Inflammatory macrophage (primary cell): ENCODE measurements at places on chromosomes 4 and X.

- DNase-seq = no peak
These were observed 763.5 kb upstream of the FRG1 start for GRCh38 chr4:189177130-189177529.

GRCh38 chr4:127364911-127365310 is 267.8 kb upstream of the INTU start:
- no peak for DNase-seq

DNA sequence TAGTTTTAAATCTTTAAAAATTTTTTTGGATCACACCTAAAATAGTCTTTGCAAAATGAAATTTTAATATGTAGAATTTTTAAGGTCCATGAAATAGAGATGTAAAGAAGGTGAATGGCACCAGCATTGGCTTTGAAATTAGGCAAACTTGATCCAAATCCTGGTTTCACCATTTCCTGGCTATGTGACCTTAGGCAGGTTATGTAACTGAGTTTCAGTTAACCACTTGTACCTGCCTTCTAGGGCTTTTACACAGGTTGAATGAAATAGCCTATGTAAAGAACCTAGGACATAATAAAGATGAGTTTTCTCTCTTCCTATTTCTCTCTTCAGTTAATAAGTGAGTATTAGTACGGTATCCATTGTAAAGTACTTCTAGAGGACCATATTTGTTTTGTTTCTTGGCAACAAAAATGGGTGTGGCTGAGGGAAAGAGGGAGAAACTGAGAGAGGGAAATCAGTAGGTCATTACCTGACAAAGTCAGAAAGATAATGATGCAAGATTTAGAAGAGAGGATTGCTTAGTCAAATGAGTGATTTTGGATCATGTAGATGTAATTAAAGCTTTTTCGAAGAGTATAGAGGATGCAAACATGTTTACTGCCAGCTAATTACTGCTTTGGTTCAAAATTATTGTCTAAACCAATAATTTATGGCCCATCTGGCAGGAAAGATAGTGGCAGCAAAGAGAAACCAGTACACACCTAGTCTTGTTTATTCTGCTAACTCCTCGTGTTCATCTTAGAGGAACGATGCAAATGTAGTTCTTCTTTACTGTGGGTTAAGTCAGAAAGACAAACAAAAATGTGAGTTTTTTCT is 81.9 kb downstream of the PDLIM5 start:
- DNase-seq = no peak

GRCh38 chrX:141903400-141904155 is at the start of gene MAGEC1:
TSS of gene MAGEC1 (plus strand) at chrX:141903894. CDS start at chrX:141905073, 1,179 bp downstream.
- DNase-seq = no peak

DNA sequence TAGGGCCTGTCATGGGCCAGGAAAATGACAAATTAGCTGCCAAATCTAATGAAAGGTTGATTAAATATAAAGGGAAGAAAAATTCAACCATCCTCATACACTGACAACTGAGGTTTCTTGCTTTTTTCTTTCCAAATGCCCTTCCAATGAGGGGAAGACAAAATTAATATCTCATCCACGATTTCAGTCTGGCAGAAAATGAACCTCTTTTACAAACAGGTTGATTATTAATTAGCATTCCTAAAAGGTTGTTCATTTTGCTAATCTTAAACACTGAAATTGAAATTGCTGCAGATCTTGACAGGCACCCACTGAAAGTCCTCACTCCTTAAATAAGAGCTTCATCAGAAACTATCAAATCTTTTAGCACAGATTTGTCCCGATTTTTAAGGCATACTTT is 45.5 kb downstream of the NPFFR2 start:
- DNase-seq = no peak

DNA sequence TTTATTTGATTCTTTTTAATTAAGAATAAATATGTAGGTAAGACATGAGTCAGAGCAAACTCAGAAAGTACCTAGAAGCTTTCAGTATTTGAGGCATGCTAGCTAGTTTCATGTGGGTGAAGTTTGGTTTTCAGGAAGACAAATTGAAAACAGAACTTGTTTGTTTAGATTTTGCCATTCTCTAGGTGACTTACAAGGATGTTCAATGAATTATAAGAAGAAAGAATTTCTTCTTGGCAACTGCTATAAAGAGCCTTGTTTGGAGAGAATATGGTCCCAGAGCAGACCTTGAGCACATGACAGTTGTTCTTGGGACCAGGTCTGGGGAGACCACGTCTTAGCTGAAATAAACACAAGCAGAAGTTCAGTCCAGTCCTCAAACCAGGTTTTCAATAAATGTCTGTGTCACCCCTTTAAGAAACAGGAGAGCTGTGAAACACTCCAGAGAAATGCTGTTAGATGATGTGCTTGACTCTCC is 38.0 kb upstream of the IL21 start:
- DNase-seq = no peak

DNA sequence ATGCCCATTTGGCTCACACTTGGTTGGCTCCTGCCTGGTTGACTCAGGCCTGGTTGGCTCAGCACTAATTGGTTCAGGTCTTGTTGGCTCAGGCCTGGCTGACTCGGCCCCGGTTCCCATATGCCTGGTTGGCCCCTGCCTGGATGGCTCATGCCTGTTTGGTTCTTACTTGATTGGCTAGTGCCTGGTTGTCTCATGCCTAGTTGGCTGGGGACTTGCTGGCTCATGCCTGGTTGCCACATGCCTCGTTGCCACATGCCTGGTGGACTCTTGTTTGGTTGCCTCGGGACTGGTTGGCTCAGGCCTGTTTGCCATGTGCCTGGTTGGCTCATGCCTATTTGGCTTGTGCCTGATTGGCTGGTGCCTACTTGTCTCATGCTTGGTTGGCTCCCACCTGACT is 103.7 kb downstream of the APOOL start:
- DNase-seq = no peak

DNA sequence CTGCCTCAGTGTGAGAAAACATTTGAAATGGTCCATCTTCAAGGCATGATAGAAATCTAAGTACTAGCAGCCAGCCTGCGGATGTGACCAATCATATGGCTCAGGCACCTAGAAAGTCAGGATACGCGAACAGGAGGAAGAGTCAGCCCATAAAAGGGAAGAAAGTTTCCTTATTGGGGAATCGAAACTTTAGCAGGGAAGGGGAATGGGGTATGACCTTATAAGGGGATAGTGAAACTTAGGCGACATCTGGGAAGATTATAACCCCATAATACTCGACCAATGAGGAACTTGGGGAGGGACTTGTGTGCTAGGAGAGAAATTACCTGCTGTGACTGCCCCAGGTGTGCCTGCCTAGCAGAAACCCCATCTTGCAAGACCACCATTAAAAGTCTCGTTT is 26.2 kb upstream of the PYURF start:
- DNase-seq = no peak

GRCh38 chr4:89745708-89746107 is 91.3 kb downstream of the SNCA start:
- no peak for DNase-seq

- no peak for DNase-seq
These were observed 17.2 kb downstream of the MID2 start for GRCh38 chrX:107842715-107843400.

- DNase-seq = no peak
These were observed 103.3 kb downstream of the TMEM144 start for GRCh38 chr4:158313566-158313965.

DNA sequence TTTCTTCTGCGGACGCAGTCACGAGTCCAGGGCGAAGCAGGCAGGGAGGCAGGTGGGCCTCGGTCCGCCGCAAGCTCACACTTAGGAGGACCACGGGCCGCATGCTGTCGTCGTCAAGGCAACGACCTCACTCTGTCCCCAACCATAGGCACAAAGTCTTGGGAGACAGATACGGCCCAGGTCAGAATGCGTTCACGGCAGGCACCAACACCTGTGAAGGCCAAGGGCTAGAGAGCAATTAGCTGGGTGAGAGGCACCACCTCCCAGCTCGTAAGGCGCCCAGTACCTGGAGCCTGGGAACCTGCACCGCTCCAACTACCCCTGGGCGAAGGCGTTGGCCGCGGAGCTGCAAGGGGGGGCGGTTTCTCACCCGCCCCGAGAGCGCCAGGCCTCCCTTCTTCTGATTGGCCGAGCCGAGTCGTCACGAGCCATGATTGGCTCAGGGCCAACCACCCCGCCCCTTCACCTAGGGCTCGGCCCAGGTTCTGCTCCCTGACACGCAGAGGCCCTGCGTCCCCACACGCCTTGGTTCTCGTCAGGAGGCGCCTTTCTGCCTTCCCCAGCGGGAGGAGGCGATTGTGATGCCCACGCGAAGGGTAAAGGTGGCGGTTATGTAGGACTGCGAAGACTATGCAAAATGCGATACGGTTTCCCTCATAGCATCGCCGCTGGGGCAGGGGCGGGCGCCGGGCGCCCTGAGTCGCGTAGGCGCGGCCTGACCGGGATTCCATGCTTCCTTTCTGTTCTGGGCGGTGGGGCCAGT is at the start of gene CDKL2:
TSS of gene CDKL2 (minus strand) at position 355 of the 763 bp plus-strand sequence. CDS start 4,540 bp downstream, outside the sequence.
- peak; percentile 74 for DNase-seq

DNA sequence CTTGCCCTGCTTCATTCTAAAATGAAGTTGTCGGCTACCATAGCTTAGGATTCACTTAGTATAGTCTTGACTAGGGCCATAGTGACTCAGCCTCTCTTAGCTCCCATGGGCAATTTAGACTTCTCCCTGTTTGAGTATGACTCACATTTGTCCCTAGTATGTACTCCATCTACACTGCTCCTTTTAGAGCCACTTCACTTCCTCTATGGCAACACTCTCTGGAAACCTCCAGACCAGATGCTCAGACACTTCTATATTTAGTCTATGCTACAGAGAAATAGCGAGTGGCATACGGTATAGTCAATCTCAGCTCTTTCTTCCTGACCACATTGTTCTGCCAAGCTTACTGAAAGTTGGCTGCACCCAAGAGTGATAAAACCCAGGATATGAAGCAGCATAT is 11.2 kb downstream of the MEPE start:
- peak; percentile 95 for DNase-seq

GRCh38 chrX:70922774-70923473 is 8.0 kb downstream of the SLC7A3 start:
- DNase-seq = no peak

DNA sequence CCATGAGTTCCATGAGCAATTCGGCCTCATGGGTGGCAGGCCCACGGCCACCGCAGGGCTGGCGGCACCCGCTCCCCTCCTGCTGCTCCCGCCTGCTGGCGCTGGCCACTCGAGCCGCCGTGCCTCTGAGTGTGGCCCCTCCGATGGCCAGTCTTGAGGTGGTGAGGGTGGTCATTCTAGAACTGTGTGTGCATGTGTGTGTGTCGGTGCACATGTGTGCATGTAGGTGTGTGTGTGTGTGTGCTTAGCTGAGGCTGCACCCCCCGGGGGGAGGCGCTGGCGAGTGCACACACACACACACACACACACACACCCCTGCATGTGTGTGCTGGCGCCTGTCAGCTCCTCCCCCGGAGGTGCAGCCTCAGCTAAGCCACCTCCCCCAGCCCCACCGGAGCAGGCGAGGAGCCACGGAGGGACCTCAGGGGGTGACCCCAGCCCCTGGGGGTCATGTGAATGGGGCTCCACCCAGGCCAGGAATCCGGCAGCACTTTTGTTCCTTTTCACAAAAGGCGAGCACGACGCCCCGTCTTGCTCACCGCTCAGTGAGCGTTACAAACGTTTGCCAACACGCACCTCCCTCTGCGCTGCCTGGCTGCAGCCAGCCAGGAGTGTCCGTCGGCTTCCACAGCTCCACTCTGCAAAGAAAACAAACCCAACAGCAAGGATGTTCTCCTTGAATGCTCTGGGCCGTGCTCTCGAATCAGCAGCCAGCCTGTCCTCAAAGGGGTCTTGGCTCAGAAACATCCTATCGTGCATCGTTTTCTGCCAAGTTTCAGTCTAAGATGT is 29.9 kb downstream of the FGFRL1 start:
- no peak for DNase-seq

- DNase-seq = no peak
These were observed 98.9 kb upstream of the PJA1 start for GRCh38 chrX:69264158-69264581.

DNA sequence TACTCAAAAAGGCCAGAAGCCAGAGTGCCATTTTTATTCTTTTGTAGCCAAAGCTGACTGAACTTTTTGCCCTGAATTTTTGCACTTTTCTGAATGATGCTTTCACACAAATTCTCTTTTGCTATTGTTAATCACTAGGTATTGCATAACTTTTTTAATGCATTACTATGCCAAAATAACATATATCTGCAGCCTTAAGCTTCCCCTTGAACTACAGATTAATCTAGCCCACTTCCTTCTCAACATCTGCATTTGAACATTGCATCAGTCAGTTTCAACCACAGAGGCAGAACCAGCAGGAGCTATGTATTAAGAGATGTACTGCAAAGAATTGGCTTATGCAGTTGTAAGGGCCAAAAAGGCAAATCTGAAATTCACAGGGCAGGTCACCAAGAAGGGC is 197.6 kb upstream of the GYPA start:
- peak; percentile 65 for DNase-seq

DNA sequence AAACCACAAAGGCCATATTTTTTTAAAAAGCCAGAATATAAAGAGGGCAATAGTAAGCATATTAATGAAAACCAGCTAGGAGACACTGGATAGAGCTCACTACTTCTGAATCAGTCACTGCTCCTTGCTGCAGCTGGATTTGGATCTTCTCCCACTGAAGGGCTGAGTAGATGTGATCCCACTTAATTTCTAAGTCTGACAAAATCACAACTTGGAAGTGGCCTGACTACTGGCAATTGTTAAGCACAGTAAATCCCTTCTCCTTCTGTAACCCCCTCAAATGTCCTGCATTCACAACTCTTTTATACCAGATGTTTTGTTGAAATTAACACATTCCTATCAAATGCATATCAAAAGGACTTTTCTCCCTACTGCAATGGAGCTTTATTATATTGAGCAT is 72.9 kb downstream of the AMMECR1 start:
- no peak for DNase-seq
